ENCODE measurements at places on chromosomes 16 and 17.

- no peak for DNase-seq
These were observed 144.3 kb upstream of the MYOCD start for GRCh38 chr17:12521416-12521815.

- DNase-seq = peak; percentile 99
These were observed 15.8 kb downstream of the ZNF213 start for GRCh38 chr16:3150346-3151218.

- no peak for DNase-seq
These were observed 773 bp upstream of the PPM1D start for GRCh38 chr17:60599220-60599619.

- DNase-seq = peak; percentile 51
These were observed 96.1 kb upstream of the CDH5 start for GRCh38 chr16:66270333-66270927.

All from A172 (cell line).